D341Med (cell line): ENCODE measurements at places on chromosomes 7 and 10.

DNA sequence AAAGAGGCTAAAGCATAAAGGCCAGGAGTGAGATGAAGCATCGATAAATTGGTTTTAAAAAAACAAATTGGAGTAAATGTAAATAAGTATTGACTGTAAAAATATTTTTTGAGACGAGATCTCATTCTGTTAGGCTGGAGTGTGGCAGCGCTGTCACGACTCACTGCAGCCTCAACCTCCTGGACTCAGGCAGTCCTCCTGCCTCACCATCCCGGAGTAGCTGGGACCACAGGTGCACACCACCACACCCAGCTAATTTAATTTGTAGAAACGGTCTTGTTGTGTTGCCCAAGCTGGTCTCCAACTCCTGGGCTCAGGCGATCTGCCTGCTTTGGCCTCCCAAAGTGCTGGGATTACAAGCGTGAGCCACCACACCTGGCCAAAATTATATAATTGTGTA lies 17.8 kb downstream of the HNRNPA2B1 start:
- DNase-seq = no peak

DNA sequence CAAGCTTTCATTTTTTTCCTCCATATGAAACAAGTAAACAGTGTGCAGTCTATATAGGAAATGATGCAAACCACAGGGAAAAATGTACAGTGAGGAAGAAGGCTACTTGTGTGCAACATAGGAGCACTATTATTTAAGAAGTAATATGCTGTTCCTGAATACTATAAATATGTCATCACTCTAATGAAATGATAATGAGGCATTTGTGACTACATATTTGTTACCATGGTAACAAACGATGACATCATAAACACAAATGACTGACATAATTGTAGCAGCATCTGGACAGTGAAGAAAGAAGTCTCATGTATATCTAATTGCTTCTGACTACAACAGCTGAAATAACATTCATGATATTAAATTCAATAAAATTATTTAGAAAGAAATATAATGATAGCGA lies 164.8 kb downstream of the C7orf25 start:
- DNase-seq = no peak

GRCh38 chr7:106021151-106022067 lies 58.3 kb downstream of the CDHR3 start:
- no peak for DNase-seq

- DNase-seq = no peak
Measured at GRCh38 chr10:73907841-73908517, 3.0 kb upstream of the PLAU start.

- no peak for DNase-seq
Measured at GRCh38 chr10:71250842-71251241, 38.5 kb downstream of the UNC5B start.

- DNase-seq = no peak
Measured at GRCh38 chr10:10365676-10366075, 652.0 kb upstream of the CELF2 start.

DNA sequence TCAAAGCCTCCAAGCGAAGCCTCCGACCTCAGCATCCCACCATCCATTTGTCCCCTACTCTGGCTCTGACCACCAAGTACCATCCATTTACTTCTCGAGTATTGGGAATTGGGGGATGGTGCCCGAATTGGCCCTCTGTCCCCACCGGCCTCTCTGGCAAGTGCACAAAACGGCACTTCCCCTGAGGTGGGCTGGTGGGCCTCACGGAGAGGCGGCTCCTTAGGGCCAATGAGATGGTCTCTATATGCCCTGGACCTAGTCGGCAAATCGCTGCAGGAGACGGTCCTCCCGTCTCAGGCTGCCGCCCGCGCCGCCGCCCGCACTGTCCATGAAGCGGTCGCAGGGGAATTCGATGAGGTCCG lies 2.8 kb downstream of the TRIL start:
- no peak for DNase-seq

- DNase-seq = no peak
Measured at GRCh38 chr10:31936933-31937332, 8.3 kb upstream of the ARHGAP12 start.

GRCh38 chr7:44378744-44379143 lies 53.4 kb upstream of the CAMK2B start:
- no peak for DNase-seq

DNA sequence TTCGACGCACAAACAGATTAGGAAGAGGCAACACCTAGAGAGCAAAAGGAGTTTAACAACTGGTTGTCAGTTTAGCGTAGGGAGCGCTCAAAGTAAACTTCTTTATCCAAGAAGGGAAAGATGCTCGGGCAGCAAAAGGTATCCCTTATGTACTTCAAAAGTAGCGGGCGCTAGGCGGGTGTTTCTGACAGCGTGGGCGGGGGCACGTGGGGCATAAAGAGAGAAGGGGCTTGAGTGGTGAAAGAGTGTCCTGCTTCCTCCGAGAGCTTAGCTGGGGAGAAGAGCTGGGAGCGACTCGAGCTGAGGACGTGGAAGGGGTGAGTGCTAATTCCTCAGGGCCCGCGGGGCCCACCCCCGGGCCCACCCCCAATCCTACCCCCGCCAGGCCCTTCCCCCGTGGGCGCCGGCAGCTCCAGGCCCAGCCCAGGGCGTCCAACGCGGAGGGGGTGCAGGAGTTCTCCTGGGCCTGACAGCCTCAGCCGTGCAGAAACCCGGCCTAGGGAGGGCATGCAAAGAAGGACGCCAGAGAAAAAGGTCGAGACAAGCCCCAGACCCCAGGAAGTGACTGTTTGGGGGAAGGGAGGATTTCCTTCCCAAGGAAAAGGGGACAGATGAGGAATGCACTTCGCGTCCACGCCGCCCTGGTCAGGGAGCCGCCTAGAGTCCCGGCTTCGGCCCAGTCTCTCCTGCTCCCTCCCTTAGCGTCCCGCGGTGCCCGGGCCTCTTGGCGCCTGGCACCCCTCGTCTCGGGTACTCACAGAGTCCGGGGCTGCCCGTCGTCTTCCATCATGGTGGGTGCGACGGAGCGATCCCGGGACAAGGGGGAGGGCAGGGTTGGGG lies 868 bp downstream of the TIAL1 start:
- peak; percentile 53 for DNase-seq

GRCh38 chr7:15280078-15280733 lies 281.6 kb downstream of the AGMO start:
- no peak for DNase-seq

DNA sequence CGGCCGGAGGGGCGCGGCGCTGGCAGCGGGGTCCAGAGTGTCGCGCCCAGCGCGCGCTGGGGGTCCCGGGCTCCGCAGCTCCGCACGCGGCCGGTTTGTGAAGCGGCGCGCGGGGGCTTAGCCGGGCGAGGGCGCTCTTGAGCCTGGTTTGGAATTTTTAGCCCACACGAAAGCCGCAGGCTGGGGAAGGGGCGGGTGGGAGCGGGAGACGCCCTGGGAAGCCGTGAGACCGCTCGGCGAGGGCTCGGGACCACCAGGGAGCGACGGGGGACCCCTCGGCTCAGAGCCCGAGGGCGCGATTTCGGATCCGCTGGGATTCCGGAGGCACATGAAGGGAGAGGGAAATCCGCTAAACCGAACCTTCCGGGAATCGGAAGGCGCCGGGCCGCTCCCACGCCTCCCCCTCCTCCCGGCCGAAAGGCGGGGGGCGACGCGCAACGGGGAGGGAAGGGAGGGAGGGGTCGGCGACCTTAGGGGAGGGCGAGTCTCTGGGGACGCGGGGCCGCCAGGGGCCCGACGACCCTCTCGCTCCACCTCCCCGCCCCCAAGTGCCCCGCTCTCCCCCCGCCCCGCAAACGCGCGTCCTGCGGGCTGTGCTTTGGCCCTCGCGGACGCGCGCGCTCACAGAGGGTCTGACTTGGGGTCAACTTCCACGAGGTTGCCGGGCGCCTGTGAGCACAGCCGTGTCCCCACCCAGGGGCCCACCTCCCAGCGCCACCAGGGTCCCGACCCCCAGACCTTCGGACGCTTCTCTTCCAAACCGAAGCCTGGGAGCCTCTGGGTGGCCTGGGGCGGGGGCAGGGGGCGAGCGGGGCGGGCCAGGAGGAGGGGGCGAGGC lies 5.1 kb upstream of the ELFN1 start:
- DNase-seq = peak; percentile 93

DNA sequence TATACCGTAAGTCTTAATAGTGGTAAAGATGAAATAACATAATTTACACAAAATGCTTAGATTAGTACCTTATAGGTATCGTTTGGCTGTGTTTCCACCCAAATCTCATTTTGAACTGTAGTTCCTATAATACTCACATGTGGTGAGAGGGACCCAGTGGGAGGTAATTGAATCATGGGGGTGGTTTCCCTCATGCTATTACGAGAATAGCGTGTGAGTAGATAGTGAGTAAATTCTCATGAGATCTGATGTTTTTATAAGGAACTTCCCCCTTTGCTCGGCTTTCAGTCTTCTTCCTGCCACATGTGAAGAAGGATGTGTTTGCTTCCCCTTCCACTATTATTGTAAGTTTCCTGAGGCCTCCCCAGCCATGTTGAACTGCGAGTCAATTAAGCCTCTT lies 426.3 kb upstream of the POT1 start:
- DNase-seq = no peak

GRCh38 chr7:2796358-2797352 lies 47.5 kb downstream of the GNA12 start:
- DNase-seq = no peak

GRCh38 chr10:35208536-35208935 lies 81.9 kb downstream of the CREM start:
- no peak for DNase-seq

- DNase-seq = no peak
Measured at GRCh38 chr7:40405991-40406390, 271.2 kb downstream of the SUGCT start.

GRCh38 chr7:16970732-16971482 lies 89.1 kb upstream of the AGR3 start:
- no peak for DNase-seq

DNA sequence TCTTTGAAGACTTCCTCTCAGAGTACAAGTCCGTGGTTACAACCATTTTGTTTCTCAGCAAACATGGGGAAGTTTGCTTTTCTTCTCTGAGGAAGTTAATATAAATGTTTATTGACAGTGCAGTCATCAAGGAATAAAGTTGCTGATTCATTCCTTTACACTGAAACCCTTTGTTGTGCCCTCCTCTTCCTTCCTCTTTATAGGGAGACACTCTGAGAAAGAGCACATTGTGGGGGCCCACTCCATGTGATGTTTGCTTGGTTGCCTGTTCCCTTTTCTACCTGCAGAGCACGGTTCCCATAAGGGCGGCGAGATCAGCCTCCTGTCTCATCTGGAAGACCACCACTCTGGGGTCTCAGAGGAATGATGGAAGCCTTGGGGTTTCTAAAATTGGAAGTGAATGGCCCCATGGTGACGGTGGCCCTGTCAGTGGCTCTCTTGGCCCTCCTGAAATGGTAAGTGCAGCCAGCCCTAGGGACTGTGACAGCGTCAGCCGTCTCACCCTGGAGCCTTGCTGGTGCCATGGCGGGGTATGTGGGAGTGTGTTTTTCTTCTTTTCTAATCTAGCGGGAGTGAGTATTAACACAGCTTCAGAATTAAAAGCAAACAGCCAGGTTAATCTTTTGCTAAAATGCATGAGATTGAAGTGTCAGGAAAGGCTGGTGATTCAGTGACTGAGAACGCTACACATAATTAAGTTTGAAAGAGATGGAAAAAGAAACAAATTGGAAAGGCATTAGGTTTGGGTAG lies at the start of gene TBXAS1:
TSS of gene TBXAS1 (plus strand) at position 240 of the 750 bp plus-strand sequence. CDS start at position 367, 127 bp downstream.
- DNase-seq = no peak

- no peak for DNase-seq
Measured at GRCh38 chr7:69799048-69799697, 200.9 kb downstream of the AUTS2 start.

- no peak for DNase-seq
Measured at GRCh38 chr10:131141645-131142516, 169.6 kb downstream of the TCERG1L start.

DNA sequence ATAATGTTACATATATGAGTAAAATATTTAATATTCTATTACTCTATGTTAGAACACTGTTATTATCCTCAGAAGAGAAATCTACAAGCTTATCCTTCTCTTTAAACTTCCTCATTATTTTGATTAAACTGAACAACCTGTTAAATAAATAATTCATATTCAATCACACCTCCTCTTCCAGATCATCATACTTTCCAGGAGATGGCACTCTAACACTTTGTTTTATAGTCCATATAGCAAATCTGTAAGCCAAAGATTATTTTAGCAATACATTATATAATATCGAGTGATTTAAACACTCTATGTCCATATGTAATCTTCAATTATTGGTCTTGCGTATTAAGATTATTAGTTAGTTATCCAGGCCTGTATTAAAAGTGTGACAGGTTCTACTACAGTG lies 694.1 kb downstream of the ANKRD7 start:
- peak; percentile 20 for DNase-seq

- no peak for DNase-seq
Measured at GRCh38 chr7:37706804-37707203, 23.2 kb downstream of the GPR141 start.

- no peak for DNase-seq
Measured at GRCh38 chr7:45050198-45050597, 38.6 kb downstream of the NACAD start.

GRCh38 chr7:110918949-110919548 lies 171.9 kb upstream of the LRRN3 start:
- DNase-seq = no peak

GRCh38 chr10:19767876-19768275 lies 48.4 kb upstream of the PLXDC2 start:
- peak; percentile 15 for DNase-seq
